ENCODE measurements at places on chromosomes 3 and 15. TPM values are rescaled to one million over a fixed set of nuclear protein-coding genes. Genes with fewer than 3 reads are reported as not detected.

GPR176 gene
- total RNA-seq, result 2.6 TPM

SENP5 gene
- total RNA-seq, result 36.8 TPM

GRCh38 chr3:180311242-180311641, 274.5 kb upstream of the PEX5L start:
- no peak for DNase-seq

DNA sequence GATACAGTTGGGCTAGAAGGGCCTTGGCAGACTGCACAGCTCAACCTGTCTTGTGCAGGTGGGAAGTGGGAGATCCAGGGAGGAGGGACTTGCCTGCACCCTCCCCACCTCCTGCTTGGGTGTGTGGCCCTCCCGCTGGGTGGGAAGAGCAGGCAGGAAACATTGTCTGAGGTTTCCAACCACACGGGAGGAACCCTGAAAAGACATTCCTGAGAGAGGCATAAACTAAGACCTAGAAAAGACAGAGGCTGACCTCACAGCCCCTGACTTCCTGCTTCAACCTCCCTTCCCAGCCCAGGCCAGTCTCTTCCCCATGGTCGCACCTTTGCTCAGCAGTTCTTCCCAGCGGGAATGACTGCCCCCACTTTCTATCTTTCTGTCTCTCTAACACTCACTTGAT, 46.3 kb upstream of the INSYN1 start:
- no peak for DNase-seq

GRCh38 chr3:83633758-83634157, 1325.0 kb upstream of the CADM2 start:
- DNase-seq, result no peak
